AG10803 (cell line): ENCODE measurements at places on chromosomes 2 and 18.

DNA sequence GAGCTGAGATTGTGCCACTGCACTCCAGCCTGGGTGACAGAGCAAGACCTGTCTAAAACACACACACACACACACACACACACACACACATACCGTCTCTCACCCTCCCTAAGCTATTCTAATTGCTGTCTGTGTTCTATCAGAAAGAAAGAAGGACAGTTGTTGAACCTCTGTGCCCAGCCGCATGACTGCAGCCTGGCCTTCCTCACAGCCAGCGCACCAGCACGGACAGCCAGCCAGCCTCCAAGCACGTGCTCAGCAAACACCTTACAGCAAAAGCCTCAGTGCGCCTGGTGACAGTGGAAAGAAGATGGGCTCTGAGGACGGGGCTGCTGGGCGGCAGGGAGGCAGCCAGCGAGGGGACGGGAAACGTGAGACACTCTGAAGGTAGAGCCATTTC lies 58.0 kb downstream of the ZNF516 start:
- DNase-seq = no peak

GRCh38 chr2:218081063-218081462 lies 12.0 kb downstream of the RUFY4 start:
- DNase-seq = no peak

- no peak for DNase-seq
Observed at GRCh38 chr18:78875778-78876650, 103.6 kb upstream of the SALL3 start.

- no peak for DNase-seq
Observed at GRCh38 chr2:234706086-234706485, 209.2 kb upstream of the ARL4C start.

DNA sequence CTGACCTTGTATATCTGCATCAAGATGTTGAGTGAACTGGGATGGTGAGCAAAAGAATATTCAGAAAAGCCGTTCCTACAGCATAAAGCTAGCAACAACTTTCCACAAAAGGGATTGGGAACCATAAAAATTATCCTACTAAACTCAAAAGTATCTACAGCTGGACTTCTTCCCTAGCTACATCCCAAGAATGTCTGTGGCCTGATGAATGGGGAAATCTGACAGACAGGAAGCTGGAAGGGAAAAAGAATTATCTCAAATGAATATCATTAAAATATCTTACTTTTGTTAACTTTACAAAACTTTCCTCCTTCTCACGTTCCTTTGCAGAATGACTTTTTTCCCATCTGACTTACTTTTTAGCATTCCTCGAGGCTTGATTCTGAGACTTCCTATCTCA lies 150.9 kb downstream of the PDE11A start:
- peak; percentile 53 for DNase-seq

DNA sequence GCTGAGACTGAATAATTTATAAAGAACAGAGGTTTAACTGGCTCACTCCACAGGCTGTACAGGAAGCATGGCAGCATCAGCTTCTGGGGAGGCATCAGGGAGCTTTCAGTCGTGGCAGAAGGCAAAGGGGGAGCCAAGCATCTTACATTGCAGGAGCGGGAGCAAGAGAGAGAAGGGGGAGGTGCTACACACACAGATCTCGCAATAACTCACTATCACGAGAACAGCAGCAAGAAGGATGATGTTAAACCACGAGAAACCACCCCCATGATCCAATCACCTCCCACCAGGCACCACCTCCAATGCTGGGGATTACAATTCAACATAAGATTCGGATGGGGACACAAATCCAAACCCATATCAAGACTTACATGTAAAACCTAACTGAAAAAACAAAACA lies 17.8 kb upstream of the MATN3 start:
- DNase-seq = no peak

DNA sequence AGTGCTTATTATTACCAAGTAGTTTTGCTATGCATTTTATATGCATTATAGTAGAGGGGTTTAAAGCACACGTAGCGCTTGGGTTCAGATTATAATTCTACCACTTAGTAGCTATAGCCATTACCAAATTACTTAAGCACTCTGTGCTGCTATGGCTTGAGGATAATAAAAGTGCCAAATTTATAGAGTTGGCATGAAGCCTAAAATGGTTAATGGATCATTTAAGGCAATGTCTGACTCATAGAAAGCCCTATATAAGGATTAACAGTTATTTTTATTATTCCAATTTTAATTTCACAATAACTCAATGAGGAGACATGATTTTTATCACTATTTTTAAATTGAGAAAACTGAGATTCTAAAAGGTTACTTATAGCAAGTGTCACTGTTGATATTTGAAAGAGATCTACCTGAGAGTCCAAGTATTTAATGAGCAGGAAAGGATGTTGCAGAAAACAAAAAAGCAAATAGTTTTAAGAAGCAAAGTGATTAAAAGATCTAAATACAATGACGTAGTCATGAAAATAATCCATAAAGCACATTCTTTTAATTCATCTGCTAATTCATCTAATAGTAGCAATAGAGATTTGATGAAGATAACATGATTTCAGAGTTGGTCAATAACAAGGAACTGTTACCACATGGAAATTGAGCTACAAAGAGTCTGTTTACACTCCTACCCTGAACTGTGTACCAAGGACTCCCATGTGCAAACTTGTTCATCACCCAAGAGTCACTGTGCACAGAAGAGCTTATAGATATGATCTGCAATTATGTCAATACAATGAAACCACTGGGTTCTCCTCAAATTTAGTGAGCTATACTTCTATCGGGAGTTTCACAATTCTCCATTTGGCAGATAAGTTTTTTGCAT lies 78.8 kb upstream of the DTNA start:
- no peak for DNase-seq

DNA sequence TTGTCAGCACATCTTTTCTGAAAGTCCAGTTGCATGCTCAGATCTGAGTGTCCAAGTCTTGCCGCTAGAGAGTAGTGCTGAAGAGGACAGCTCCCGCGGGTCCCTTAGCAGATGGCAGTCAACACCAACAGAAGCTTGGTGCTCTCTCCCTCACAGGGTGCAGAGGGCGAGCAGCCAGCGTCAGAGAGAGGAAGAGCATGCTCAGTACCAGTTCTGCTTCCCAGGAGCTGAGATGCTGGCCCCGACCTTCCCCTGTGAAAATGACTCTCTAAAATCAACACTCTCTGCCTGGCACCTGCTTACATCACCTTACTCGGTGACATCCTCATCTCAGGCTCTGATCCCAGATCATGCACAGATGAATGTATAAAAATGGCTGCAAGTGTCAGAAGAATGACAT lies 86.0 kb upstream of the TWIST2 start:
- peak; percentile 34 for DNase-seq

DNA sequence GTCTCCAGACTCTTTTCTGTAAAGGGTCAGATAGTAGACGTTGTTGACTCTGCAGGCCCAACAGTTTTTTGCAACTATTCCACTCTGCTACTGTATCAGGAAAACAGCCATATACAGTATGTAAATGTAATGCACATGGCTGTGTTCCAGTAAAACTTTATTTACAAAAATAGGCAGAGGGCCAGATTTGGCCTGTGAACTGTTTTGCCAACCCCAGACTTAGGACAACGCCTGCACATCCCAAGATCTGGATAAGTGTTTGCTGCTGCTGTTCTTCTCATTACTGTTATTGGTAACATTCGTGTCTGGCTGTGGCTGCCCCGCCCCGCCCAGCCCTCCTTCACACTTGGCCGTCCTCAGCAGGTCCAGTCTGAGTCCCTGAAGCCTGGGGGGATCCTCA lies 94.6 kb upstream of the MCFD2 start:
- no peak for DNase-seq

DNA sequence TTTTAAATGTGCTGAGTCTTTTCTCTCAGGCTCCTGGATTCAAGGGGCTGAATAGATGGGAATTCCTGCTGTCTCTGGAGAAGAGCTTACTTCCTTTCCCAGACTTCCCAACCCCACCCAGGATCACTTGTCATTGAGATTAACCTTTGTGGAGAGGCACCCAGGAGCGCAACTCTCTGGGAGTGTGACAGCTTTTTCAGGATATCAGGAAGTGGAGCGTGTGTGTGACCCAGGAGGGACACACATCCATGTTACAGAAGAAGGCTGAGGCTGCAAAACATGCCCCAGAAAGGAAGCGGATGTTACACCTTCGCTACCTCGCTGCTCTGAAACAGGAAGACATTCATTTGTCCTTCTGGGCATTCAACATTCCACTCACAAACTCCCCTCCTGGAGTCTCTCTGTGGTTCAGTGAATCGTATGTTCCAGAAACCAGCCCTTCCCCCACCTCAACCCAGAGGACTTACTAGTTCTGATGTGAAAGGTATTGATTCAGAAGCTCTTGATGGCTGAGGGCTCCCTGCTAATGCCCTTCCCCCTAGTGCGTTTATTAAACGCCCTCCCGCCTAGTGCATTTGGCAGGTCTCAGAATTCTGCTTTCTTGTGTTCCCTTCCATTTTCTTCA lies 523.9 kb downstream of the TNS1 start:
- DNase-seq = no peak

- peak; percentile 57 for DNase-seq
Observed at GRCh38 chr2:104774631-104775030, 79.3 kb upstream of the POU3F3 start.

DNA sequence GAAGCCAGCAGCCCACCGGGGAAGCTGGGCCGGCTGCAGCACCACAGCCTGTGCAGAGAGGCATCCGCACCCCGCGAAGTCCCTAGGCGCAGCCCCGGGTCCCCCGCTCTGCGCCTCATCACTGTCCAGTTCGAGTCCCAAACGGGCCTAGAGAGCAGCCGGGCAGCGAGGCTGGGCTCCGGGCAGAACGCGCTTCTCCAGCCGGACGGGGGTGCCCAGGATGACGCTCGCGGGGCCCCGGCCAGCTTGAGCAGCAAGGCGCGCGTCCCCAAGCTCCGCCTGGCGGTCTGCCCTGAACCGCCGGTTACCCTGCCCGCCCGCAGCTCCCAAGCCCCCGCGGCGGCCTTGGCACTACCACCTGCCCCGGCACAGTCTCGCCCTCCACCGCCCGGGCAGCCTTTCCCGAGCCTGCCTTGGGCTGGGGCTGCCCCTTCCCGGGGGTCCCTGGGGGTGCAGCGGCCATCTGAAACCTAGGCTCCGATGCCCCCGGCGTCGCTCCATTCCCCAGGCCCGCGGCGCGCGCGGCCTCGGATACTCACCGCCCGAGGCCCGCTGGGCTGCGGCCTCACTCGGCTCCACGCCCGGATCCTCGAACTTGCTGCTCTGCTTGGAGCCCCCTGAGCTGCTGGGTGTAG lies 591 bp downstream of the SLC16A14 start:
- DNase-seq = peak; percentile 8

GRCh38 chr2:103166456-103167324 lies 404.9 kb downstream of the TMEM182 start:
- no peak for DNase-seq

- DNase-seq = peak; percentile 72
Observed at GRCh38 chr2:85753525-85754312, at the start of gene ATOH8. ATOH8 (plus strand) TSS chr2:85753991; CDS start chr2:85754190, 199 bp downstream.

- peak; percentile 87 for DNase-seq
Observed at GRCh38 chr2:174662459-174662858, 64.9 kb upstream of the WIPF1 start.

- no peak for DNase-seq
Observed at GRCh38 chr2:230643576-230644291, 68.9 kb upstream of the CAB39 start.

GRCh38 chr2:181485638-181485946 lies 28.4 kb downstream of the ITGA4 start:
- no peak for DNase-seq

GRCh38 chr2:237253046-237253702 lies 160.8 kb downstream of the COL6A3 start:
- DNase-seq = peak; percentile 61

- no peak for DNase-seq
Observed at GRCh38 chr2:234869969-234870368, 81.8 kb upstream of the SH3BP4 start.

DNA sequence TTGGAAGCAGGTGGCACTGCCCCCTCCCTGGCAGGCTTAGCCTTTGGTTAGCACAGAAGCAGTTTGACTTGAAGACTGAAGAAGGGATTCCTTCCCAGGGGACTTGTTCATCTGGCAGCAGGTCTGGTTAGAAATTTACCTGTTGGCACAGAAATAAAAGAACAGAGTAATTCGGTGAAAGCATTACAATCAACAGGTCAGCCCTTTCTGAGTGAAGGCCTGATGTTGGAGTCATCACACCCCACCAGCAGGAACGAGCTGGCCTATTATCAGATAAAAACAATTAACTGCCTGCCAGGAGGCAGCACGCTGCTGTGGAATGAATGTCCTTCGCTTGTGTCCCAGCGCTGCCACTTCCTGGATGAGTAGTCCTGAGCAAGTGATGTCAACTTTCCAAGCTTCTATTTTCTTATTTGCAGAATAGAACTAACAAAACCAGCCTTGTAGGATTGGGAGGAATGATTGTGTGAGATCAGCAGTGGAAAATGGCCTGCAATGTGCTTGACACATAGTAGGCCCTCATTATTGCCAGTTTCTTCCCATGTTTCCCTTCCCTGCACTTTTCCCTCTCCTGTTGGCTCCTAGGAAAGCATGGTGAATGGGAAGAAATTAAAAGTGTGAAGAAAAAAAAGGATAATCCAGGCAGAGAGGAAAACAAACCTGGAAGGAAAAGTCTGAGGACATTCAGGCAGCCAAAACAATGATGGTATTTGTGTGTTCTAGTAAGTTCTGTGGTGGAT lies 29.0 kb downstream of the LGALSL start:
- peak; percentile 27 for DNase-seq

- no peak for DNase-seq
Observed at GRCh38 chr2:31785876-31786275, 205.1 kb upstream of the SRD5A2 start.

GRCh38 chr2:18752667-18753422 lies 163.5 kb upstream of the NT5C1B start:
- DNase-seq = no peak

DNA sequence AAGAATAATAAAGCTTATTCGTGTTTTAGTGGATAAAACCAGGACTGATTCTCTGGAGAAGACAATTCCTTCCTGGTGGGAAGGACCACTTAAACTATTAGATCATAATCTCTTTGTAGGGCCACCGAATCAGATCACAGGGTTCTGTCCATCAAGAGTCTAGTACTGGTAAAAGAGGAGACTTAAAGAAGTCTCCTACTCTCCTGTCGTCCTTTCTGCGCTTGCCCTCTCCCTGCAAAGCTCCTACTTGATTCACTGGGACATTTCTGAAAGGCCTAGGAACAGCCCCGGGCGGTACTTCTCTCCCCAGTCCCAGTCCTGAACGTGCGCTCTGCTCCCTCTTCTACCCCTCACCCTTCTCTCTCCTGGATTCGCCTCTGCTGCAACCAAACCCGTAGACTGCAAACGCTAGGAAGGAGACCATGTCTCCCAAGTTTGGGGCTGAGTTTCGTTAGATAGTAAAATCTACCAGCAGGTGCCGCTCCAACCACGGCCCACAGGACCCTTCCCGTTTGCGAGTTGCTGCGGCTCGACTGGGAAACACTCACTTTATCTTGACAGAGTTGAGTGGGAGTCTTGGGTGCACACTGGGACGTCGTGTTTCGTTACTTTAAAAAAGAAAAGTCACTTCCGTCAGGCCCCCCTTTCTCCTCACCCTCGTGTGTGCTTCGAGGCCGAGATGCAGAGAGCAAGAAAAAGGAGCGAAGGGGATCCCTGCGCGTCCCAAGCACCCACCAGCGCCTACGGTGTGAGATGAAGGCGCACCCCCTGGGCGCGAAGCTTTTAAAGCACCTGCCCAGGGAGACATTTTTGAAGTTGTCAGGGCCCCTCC lies 923 bp downstream of the FIGLA start:
- peak; percentile 45 for DNase-seq
